ENCODE measurements at places on chromosomes 4 and X.

GRCh38 chr4:5027346-5027745 lies 8.1 kb upstream of the CYTL1 start:
- no peak overlapping the region for H3K27ac ChIP-seq
- no peaks in the 10 kb centered on the region for H3K4me1 ChIP-seq
- H3K27me3 ChIP-seq = peaks cover 4% of the 10 kb centered on the region

GRCh38 chr4:102823464-102823863 lies 3.9 kb downstream of the UBE2D3 start:
- DNase-seq = no peak
- peaks cover 48% of the 10 kb centered on the region for H3K4me1 ChIP-seq
- peak overlapping the region; percentile 78 for H3K4me3 ChIP-seq

DNA sequence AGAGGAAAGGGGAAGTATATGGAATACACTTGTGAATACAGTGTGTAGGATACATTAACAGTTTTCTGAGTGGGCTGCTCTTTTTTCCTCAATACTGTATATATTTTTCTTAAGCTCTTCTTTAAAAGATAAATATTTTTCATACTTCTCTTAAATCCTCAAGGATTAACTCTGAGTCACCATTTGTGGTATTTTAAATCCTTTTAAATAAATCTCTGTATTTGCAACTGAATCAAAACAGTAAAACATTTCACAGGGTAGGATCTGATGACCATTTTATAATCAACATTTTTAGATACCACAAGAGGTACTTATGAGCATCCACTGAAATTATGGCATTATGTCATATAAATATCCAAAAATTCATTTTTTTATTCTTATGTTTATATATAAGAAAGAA lies 87.6 kb downstream of the GAB1 start:
- no peak overlapping the region for H3K4me3 ChIP-seq
- H3K4me1 ChIP-seq = no peaks in the 10 kb centered on the region
- H3K27ac ChIP-seq = no peak overlapping the region
- no peaks in the 10 kb centered on the region for H3K36me3 ChIP-seq

DNA sequence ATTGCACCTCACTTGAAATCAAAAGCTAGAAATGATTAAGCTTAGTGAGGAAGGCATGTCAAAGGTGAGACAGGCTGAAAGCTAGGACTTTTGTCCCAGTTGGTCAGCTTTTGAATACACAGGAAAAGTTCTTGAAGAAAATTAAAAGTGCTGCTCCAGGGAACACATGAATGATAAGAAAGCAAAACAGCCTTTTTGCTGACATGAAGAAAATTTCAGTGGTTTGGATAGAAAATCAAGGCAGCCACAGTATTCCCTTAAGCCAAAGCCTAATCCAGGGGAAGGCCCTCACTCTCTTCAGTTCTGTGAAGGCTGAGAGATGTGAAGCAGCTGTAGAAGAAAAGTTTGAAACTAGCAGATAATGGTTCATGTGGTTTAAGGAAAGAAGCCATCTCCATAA lies 150.8 kb downstream of the ADGRL3 start:
- no peak overlapping the region for H3K4me3 ChIP-seq
- DNase-seq = no peak
- H3K27me3 ChIP-seq = no peaks in the 10 kb centered on the region

DNA sequence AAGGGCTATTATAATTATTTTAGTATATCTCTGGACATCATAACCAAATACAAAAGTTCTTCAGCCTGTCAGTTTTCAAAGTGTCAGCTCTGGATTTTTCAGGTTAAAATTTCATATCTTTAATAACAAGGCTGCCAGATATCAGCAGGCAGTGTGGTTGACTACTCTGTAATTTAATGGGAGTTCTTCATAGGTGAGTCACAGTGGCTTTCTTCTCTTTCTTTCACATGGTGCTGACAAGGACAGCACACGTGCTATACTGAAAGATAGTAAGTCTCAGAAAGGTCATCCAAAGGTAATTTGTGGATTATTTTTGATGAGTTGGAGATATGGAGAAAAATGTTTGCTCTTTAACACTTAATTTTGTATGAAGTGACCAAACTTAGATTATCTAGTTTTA lies 43.2 kb downstream of the GALNT7 start:
- peaks cover 15% of the 10 kb centered on the region for H3K4me1 ChIP-seq
- H3K27me3 ChIP-seq = no peaks in the 10 kb centered on the region
- peaks cover 5% of the 10 kb centered on the region for H3K36me3 ChIP-seq
- no peak for DNase-seq
- no peak overlapping the region for H3K4me3 ChIP-seq

- H3K36me3 ChIP-seq = peaks cover 5% of the 10 kb centered on the region
- no peak overlapping the region for H3K4me3 ChIP-seq
- H3K27me3 ChIP-seq = no peaks in the 10 kb centered on the region
- H3K27ac ChIP-seq = peak overlapping the region; percentile 61
These were observed 98.0 kb downstream of the SH3KBP1 start for GRCh38 chrX:19789376-19789775.

- H3K27ac ChIP-seq = no peak overlapping the region
- no peaks in the 10 kb centered on the region for H3K36me3 ChIP-seq
- no peaks in the 10 kb centered on the region for H3K4me1 ChIP-seq
- no peak overlapping the region for H3K4me3 ChIP-seq
These were observed 71.9 kb upstream of the TFDP3 start for GRCh38 chrX:133290076-133290475.

- H3K27me3 ChIP-seq = no peaks in the 10 kb centered on the region
- H3K4me3 ChIP-seq = no peak overlapping the region
- no peaks in the 10 kb centered on the region for H3K36me3 ChIP-seq
- DNase-seq = no peak
These were observed 278.1 kb downstream of the NKX6-1 start for GRCh38 chr4:84220990-84221389.

DNA sequence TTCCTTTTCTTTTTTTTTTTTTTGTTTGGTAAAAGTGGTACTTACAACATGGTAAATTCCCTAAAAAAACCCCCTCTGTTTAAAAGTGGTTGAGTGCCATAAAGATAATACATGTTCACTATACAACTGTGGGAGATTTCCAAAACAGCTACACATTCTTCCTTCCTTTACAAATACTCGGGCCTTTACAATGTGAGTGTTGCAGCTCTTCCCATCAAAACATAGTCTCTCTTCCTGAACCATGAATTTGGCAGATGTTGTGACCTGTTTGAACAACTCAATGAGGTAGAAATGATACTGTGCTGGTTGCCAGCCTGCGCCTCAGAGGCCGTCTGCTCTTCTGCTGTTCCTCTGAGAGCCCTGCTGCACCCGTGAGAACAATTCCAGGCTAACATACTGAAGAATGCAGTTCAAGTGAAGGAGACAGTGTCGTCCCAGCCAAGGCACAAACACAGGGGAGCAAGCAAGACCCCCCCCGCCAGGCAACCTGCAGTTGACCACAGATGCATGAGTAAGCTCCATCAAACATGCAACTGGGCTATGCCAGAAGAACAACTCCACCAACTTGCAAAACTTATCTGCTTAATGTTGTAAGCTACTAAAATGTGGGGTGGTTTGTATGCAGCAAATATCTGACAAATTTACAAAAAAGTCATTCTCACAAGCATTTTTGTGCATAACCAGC lies 645.0 kb downstream of the PCDH7 start:
- no peaks in the 10 kb centered on the region for H3K4me1 ChIP-seq
- H3K4me3 ChIP-seq = no peak overlapping the region
- no peaks in the 10 kb centered on the region for H3K36me3 ChIP-seq

DNA sequence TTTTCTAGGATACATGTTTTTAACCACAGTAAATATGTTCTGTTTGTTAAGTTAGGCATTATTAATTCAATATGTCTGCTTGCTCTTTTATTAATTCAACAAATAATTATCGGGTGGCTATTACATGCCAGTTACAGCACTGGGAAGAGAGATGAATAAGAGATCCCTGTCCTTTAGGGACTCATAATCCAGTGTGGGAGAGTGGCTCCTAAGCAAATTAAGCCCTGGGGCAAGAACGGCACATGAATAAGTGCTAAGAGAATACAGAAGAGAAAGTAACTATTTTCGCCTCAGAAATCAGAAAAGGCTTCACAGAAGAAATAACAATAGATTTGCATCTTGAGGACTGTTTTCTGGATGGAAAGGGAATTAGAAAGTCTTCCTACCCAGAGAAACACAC lies 236.7 kb downstream of the NR3C2 start:
- H3K4me3 ChIP-seq = no peak overlapping the region
- no peaks in the 10 kb centered on the region for H3K27me3 ChIP-seq
- no peak overlapping the region for H3K27ac ChIP-seq
- no peak for DNase-seq
- no peaks in the 10 kb centered on the region for H3K4me1 ChIP-seq

DNA sequence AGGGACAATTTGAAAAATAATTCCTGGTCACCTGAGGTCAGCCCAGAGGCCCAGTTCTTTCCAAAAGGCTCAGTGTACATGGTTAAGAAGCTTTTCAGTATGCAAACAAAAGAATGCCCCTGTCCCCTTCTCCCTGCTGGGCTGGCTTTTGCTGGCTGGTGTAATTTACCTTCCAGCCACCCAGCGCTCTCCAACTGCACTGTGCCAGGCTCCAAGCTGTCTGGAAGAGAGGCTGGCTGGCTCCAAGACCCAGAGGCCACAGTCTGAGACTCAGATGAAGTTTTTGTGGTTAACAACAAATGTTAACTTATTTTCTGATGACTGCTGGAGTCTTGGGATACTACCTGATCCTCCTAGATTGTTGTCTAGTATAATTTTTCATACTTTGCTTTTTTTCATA lies 11.9 kb upstream of the KIT start:
- H3K4me1 ChIP-seq = no peaks in the 10 kb centered on the region
- H3K4me3 ChIP-seq = no peak overlapping the region
- H3K27ac ChIP-seq = no peak overlapping the region
- no peak for DNase-seq
- no peaks in the 10 kb centered on the region for H3K27me3 ChIP-seq

DNA sequence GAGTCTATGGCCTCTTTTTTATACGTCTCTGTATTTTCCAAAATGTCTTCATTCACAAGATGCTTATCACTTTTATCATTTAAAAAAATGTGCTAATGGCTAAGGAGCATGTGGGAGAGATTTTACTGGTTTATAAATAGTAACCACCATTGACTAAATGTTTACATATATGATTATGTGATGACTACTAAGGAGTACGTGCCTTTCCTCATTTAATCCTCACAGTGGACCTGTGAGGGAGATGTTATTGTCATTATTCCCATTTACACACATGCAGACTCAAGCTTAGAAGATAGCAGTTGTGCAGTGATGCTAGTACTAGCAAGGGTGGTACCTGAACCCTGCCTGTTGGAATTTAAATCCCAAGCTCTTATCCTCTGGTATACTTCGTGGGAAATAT lies 2.4 kb downstream of the SRD5A3 start:
- H3K27ac ChIP-seq = no peak overlapping the region
- H3K36me3 ChIP-seq = peaks cover 14% of the 10 kb centered on the region
- H3K4me1 ChIP-seq = peaks cover 28% of the 10 kb centered on the region
- no peak for DNase-seq
- no peaks in the 10 kb centered on the region for H3K27me3 ChIP-seq

- peaks cover 35% of the 10 kb centered on the region for H3K4me1 ChIP-seq
- no peak overlapping the region for H3K4me3 ChIP-seq
- no peak overlapping the region for H3K27ac ChIP-seq
- peak; percentile 41 for DNase-seq
These were observed 58.4 kb upstream of the STS start for GRCh38 chrX:7088968-7089615.

- H3K36me3 ChIP-seq = no peaks in the 10 kb centered on the region
- no peak overlapping the region for H3K27ac ChIP-seq
- no peaks in the 10 kb centered on the region for H3K4me1 ChIP-seq
- peaks cover 19% of the 10 kb centered on the region for H3K27me3 ChIP-seq
These were observed 344.5 kb upstream of the RASGEF1B start for GRCh38 chr4:81816031-81816761.

- no peaks in the 10 kb centered on the region for H3K27me3 ChIP-seq
- H3K4me1 ChIP-seq = peaks cover 29% of the 10 kb centered on the region
- no peak for DNase-seq
- peaks cover 28% of the 10 kb centered on the region for H3K36me3 ChIP-seq
- peak overlapping the region; percentile 95 for H3K27ac ChIP-seq
These were observed 865 bp downstream of the FAM200B start for GRCh38 chr4:15682242-15683142.

DNA sequence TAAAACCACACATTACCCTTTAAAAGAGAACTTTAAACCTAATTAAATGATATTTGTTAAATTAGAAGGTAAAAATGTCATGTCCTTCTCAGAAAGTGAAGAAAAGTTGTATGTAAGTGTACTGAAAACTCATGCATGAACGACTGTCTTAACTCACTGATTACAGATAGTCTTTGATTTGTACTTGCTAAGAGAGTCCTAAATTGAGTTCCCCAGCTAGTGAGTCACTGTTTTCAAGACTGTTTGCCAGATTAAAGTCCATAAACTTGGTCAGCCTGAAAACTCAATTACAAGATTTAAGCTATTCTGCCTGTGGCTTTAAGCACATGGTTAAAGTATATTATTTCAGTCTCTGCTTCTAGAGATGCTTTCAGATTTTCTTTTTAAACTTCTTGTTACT lies 124.9 kb upstream of the ZCCHC13 start:
- H3K27me3 ChIP-seq = no peaks in the 10 kb centered on the region
- no peak for DNase-seq
- no peak overlapping the region for H3K27ac ChIP-seq
- H3K36me3 ChIP-seq = peaks cover 2% of the 10 kb centered on the region

DNA sequence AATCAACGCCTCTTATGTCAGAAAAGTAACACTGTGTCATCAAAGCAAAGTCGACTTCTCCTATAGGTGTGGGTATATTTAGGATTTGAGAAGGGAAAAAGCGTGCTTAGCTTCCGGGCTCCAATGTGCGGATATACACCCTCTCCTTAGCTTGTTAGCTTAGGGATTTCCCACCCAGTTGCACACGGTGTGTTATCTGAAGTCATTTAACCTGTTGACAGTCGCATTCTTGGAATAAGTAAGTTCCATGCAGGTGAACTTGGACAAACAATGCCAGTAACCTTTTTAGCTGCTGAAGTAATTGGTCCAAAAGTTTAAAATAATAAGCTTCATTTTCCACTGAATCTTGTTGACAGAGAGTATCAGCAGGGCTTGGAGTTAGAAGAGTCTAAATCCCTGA lies 113.7 kb downstream of the SHROOM3 start:
- no peaks in the 10 kb centered on the region for H3K36me3 ChIP-seq
- H3K27ac ChIP-seq = no peak overlapping the region
- H3K4me1 ChIP-seq = peaks cover 10% of the 10 kb centered on the region
- H3K4me3 ChIP-seq = no peak overlapping the region
- no peaks in the 10 kb centered on the region for H3K27me3 ChIP-seq
- DNase-seq = no peak

DNA sequence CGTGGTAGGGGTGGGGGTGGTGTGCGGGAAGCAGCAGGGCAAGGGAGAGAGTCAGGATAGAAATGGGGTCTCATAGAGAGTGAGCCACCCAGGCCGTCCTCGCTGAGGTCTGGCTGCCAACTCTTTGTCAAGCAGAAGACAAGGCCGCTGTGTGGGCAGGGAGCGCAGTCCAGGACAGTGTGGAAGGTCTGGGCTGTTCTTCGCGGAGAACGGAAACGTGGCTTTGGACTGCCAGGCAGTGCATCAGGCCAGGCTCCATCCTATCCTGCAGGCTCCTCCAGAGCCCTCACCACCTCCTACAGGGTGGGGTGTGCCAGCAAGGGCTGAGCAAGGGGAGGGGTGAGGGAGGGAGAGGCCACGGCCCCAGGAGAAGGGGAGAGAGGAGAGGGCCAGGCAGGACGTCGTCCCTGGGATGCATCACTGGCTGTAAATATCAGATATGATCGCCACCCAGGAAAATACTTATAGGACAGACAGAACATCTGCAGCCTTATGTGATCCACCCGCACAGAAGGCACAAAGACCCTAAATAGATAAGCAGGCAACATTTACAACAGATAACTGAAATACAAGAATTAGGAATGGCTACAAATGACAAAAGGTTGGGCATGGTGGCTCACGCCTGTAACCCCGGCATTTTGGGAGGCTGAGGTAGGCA lies 85.3 kb downstream of the ABLIM2 start:
- H3K4me3 ChIP-seq = no peak overlapping the region
- no peak overlapping the region for H3K27ac ChIP-seq
- peaks cover 4% of the 10 kb centered on the region for H3K27me3 ChIP-seq
- H3K4me1 ChIP-seq = no peaks in the 10 kb centered on the region
- DNase-seq = no peak
- H3K36me3 ChIP-seq = no peaks in the 10 kb centered on the region

Data from activated CD4-positive, alpha-beta memory T cell treated with anti-CD3 and anti-CD28 coated beads for 36 hours (primary cell).